ENCODE measurements at places on chromosomes 5 and 9.

- no peak for DNase-seq
These were observed 27.8 kb downstream of the PPARGC1B start for GRCh38 chr5:149757956-149758355.

DNA sequence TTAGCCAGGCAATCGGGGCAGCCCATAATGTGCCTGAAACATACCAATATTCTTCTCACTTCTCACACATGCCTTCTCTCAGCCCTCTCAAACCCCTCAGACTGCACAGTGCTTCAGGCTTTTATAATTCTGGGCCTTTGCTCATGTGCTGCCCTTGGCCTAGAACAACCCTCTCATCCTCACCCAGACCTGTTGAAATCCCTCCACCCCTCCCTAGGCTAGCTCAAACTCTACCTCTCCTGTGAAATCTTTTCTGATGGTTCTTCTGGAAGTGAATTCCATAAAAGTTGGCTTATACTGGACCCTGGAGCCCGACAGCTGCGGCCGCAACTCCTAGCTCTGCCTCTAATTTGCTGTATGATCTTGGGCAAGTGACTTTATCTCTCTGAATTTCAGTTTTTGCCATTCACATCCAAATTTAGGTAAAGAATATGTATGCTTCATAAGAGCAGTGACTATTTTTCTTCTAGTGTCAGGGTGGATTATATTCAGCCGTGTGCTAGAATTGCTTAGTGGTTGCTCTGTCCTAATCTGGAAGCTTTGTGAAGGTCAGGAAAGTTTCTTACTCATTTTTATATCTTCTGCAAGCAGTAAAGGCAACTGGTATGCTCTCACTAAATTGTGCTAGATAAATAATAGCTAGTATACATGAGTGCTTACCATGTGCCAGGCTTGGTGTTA, 221.4 kb downstream of the MAPKAP1 start:
- DNase-seq, result no peak

DNA sequence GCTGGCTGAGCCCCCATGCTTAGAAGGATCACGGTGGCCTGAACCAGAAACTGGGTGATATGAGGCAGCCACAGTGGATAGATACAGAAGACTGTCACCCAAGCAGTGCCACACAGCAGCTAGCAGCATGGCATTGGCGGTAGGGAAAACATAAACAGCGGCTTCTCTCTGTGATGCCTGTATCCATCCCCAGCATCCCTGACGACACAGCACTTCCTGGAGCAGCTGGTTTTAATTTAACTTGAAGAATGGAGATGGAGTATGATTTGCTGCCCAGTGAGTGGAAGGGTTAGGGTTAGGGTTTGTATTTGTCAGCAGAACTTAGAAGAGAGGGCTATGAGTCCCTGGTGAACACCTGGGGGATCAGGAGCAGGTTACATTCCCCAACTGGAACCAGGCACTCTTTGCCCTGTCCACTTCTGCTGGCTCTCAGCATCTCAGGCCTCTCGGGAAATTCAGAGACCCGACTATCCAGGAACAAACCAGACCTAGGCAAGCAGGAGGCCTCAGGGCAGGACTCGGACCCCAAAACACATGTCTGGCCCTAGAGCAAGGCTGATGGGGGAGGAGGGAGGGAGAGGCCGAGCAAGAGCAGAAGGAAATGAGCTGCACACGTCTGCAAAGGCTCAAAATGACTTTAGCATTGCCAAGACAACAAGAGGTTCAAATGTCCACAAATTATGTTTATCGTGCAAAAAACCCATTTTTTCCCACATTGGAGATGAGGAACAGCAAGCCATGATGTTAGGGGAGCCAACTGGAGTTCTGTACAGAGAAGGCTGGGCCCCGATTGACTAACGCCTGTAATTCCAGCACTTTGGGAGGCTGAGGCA, 6.5 kb upstream of the GGTA1 start:
- no peak for DNase-seq

DNA sequence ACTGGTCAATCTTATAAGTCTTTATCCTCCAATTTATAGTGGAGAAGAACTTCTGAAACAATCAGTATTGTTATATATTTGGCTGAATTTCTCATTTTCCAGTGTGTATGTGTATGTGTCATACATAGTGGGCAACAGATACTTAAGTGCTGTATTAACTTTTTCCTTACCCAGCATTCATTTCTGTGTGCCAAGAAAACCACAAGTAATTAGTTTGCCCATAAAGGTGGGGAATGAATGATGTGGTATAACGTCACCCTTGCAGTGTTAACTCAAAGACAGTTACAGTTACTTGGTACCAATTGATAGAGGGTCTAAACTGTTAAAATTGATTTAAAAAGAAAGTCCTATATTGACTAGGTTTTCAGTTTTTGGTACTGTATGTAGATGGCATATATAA, 2.0 kb downstream of the OGN start:
- DNase-seq, result no peak

GRCh38 chr9:137948642-137949041, 71.1 kb downstream of the CACNA1B start:
- no peak for DNase-seq

- DNase-seq, result no peak
These were observed 3.2 kb upstream of the ARL15 start for GRCh38 chr5:54313311-54314270.

- no peak for DNase-seq
These were observed 94.2 kb downstream of the ADAMTS19 start for GRCh38 chr5:129554134-129554904.

DNA sequence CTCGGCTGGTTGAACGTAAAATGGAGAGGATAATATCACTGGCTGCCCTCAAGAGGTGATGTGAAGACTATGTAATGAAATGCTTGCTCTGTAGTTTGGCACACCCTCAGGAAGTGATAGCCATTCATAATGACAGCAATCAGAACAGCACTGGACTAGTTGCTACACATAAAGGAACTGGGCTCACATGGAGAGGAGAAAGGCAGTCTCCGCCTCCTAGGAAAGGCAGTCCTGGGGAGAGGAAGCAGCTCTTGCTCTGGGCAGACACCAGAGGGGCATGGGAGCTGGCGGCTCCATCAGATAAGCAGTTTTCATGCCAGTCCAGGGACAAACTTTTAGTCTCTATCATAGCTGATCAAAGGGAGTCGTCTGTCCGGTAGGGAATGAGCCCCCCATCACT, 46.9 kb downstream of the ARHGEF37 start:
- DNase-seq, result no peak

- DNase-seq, result no peak
These were observed 765 bp downstream of the MARCHF6 start for GRCh38 chr5:10354048-10354872.

DNA sequence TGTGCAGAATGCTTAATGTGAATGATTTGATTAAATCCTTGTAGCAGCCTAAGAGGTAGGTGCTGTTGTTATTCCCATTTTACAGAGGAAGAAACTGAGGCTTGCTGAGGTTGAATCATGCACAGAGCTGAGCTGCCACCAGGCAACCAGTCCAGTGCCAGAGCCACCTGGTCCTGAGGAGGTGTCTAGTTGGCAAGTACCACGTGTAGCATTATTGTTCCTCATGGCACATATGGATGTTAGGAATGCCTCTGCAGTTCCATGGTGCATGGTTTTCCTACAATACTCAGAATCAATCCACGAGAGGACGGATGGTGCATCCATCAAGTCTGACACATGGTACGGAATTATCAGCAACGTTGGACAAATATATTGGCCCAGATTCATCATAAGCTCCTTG, 8.9 kb downstream of the UBE2QL1 start:
- DNase-seq, result no peak

DNA sequence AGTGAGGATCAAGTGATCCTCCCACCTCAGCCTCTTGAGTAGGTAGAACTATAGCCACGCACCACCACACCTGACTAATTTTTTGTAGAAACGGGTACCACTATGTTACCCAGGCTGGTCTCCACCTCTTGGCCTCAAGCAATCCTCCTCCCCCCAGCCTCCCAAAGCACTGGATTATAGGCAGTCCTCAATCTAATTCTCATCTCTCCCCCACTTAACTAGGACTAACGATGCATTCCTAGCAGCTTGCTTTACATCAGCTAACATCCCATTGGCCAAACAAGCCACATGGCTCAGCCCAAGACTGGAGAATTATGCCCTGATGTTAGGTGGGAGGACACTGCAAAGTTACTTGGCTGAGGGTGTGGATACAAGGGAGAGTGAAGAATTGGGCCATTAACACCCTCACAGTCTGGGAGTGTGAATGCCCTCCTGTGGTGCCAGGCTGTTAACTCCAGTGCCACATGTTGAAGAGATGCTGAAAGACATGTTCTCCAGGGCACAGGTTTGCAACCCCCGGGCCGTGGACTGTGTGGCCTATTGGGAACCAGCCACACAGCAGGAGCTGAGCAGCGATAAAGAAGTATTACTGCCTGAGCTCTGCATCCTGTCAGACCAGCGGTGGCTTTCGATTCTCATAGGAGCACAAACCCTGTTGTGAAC, 5.3 kb upstream of the ZNF367 start:
- DNase-seq, result no peak

Data from stimulated activated CD8-positive, alpha-beta memory T cell treated with anti-CD3 and anti-CD28 coated beads, Interleukin-4, amount 100 ng/mL, for 1 hour (primary cell).